ENCODE measurements at places on chromosomes 5 and 9.
A peak's percentile ranks its signal among the peaks of the same experiment; 100 is the strongest.

DNA sequence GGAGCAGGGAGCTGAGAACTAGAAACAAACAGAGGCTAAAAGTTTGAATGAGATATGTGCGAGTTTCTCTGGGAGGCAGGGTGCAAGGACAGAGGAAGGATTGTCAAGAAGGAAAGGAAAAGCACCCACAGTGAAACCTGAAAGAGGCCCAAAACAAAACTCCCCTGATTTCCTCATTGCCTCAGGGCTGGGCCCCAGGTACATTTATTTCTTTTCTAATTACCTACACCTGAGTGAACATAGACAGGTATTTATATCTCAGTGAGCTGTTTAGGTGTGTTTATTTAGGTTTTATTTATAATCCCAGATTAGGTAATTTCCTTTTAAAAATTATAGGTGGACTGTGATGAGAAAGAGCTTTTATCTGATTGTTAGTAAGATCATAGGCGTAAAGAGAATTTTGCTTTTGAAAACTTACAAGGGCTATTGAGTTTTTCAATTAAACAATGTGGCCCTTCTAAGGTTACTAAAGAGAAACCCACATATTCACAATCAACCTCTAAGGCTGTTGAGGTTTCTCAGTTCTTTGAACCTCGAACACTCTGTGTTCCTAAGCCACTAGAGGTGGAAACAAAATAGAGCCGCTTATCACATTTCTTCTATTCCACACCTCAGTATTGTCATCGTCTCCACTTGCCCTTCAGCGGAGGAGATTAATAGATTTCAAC is 344.8 kb downstream of the ZNF608 start:
- DNase-seq, result no peak

DNA sequence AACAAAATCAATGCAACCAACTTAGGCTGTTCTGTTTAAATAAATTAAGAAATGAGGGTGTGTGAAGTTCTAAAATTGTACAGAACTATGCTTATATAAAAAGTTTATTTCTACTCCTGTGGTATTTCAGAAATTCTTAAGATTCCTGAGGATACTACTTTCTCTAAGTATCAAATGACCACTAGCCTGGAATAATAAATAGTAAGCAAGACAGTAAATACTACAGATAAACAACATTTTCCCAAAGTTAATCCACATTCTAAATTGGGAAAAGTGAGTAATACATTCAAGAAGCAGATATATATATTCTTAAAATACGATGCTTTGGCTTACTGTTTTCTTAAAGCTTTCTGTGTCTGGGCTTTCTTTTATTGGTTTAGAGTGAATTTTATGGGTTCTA is 29.5 kb downstream of the CCNH start:
- no peak for DNase-seq

GRCh38 chr5:111734013-111734412 is 23.0 kb downstream of the NREP start:
- DNase-seq, result no peak

- DNase-seq, result no peak
Measured at GRCh38 chr5:124730381-124730780, 16.1 kb downstream of the ZNF608 start.

GRCh38 chr5:178496642-178497041 is 93.6 kb downstream of the COL23A1 start:
- no peak for DNase-seq

GRCh38 chr5:124878583-124879342 is 132.3 kb upstream of the ZNF608 start:
- no peak for DNase-seq

GRCh38 chr5:57422993-57423392 is 59.6 kb downstream of the ACTBL2 start:
- no peak for DNase-seq

DNA sequence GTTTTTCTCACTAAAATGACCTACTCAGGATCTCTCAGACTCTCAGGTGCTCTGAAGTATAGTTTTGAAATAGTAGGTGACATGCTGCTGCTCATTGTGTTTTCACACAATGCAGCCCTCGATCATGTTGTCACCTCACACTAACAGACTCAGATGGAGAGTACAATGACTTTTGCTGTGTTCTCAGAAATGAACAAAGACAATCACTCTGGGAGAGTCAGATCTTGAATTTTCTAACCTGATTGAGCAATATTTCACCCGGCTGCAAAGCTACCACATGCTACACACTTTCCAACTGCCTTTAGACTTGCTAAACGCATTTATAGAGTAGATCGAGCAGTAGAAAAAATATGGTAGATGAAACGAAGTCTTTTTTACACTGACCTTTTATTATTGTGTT is 113.4 kb downstream of the ST8SIA4 start:
- DNase-seq, result no peak

DNA sequence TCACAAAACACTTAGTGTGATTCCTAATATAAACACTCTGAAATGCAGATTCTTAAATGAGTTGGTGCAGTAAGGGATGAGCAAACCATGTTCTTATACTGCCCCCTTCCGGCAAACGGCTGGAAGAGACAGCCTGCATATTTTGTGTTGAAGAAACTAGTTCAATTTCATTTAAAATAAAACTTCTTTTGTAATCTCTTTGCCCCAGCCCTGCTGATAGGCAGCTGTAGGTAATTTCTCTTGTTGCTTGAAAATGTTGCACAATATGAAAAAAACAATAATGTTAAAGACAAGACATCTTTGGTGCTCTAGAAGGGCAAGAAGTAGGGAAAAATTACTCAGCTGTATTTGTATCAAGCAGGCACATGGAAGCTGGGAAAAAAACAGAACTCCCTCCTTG is 89.7 kb upstream of the CCNG1 start:
- DNase-seq, result peak; percentile 8

- DNase-seq, result no peak
Measured at GRCh38 chr9:123091459-123091858, 58.0 kb downstream of the GPR21 start.

- no peak for DNase-seq
Measured at GRCh38 chr9:3054017-3054586, 210.2 kb upstream of the PUM3 start.

DNA sequence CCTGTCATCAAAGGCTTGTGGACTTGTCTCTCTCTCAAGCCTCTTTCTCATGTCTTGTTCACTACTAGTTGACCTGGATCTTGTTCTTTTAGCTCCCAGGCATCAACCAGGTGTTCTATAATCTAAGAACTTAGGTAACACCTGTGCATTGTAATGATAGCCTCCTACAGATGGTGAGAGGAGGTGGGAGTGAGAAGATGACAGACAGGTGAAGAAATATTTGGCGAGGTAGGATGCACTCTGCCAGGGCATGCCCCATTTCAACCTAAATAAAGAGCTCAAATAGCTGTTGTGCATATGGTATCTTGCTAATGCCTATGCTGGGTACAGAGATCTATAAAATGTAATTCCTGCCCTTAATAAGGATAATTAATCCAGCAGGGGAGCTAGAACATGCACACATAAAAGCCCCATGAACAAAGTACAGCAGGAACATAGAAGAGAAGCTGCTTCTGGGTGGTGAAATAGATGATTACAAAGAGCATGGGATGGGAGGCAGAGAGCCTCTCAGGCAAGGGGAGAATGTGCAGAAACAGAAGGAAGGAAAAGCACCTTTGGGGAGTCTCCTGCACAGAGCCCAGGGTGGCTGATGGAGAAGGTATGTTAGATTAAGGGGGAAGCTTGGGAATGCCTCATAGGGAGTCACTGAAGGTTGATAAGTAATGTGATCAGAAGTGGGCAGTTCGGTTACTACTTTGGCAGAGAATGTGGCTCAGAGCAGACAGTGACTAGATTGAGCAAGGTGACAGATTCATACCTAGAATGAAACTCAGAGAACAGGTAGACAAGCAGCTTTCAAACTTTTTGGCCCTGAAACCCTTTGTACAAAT is 28.0 kb upstream of the PLIN2 start:
- no peak for DNase-seq

DNA sequence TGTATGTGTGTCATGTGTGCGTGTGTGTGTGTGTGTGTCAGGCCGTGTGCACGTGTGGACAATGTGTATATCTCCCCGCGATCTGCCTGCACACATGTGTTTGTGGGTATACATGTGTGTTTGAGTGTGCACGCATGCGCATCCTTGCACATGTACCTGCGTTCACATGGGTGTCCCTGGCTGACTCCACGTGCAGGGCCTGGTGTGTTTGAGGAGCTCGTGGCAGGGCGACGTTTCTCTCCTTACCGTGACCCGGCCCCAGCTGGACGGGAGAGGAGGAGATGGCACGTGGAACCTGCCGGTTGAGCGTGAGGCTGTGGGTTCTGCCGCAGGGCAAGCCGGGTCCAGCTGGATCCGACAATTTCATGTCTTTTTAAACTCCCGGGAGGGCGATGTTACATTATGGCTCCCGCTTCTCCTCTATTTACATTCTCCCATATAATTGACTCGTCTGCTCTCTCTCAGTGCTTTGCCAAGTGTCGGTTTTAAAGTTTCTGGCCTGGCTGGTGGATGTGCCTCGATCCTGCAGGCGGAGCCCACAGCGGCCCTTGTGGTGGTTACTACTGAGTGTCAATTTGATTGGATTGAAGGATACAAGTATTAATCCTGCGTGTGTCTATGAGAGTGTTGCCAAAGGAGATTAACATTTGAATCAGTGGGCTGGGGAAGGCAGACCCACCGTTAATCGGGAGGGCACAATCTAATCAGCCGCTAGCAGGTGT is 5.9 kb downstream of the COL5A1 start:
- no peak for DNase-seq

DNA sequence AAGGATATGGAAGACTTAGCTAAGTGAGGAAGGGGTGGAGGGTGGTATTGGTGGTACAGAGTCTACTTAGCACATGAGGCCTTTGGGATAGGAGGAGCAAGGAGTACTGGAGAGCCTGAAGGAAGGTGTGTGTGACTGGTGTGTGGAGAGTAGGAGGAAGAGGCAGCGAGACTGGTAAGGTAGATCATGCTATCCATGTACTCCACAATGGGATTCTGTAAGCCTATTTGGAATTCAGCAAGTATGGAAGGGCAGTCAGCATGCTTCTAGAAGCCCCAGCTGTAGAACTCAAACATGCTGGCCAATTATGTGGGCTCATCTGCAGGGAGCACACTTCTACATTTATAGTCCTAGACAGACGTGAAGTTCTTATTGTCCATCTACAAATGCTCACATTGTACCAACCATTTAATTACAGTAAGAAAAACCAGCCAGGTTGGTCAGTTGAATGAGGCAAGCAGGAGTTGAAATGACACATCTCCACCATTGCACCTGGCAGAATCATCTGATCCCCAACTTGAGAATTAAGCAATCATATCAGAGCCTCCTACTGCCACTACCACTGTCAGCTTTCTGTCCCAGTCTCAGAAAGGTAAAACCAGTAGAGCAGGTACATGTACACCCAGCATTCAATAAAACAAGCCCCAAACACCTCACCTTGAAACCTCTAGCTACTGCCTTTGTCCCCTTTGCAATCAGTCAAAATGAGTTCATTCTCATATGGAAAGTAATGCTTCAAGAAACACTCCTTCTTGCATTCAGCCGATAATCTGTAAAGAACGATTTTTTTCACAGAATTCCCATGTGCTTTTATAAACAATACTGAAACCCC is 60.9 kb upstream of the GLRX start:
- DNase-seq, result no peak

DNA sequence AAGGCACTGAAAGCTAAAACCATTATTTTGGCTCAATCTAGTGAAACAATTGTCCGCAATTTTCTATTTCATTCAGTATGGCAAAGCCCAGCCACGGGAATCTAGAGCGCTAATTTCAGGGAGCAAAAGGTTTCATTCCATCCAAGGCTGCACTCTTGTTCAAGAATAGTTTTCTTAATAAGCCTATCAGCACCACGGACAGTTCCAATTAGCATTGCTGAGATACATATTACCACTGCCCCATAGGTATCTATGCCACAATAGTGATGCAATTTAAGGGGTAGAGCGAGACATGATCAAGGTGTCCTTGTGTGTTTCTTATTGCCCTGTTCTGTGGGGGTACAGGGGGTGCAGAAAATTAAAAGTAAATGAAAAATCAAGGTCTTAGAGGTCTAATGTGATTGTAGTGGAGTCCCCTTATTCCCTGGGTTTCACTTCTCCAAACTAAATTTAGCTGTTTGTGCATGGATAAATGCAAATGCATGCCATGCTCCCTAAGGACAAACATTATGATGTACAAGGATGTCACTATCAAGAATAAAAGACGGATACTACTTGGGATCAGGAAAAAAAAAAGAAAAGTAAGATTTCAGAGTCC is 45.5 kb downstream of the SPOCK1 start:
- no peak for DNase-seq

- DNase-seq, result no peak
Measured at GRCh38 chr9:119086590-119086989, 282.6 kb downstream of the BRINP1 start.

- DNase-seq, result no peak
Measured at GRCh38 chr9:36123515-36123914, 13.0 kb upstream of the GLIPR2 start.

GRCh38 chr5:79561525-79561893 is 47.6 kb upstream of the HOMER1 start:
- DNase-seq, result no peak
